Endodermal cell (in vitro differentiated cells): ENCODE measurements at places on chromosomes 4 and X.
A peak's percentile ranks its signal among the peaks of the same experiment; 100 is the strongest.

DNA sequence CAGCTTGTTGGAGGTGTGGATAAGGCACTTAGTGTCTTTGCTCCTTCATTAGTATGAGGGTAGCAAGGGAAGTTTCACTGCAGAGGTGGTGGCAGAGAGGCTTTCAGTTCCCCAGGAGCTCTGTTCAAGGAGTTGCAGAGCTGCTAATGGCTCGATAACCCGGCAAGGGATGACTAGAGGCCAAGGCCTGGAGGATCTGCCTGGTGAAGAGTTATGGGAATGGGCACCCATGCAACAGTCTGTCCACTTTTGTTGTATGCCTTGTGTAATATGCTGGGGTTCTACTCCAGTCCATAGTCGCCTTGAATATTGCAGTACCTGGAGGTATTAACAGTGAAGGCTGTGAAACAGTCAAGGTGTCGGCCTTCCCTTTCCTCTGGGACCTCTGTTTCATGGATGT, 67.8 kb upstream of the NBDY start:
- no peaks in the 10 kb centered on the region for H3K27me3 ChIP-seq
- no peak overlapping the region for H3K27ac ChIP-seq
- DNase-seq: no peak

- H3K27ac ChIP-seq: no peak overlapping the region
- H3K36me3 ChIP-seq: no peaks in the 10 kb centered on the region
- H3K27me3 ChIP-seq: no peaks in the 10 kb centered on the region
- no peaks in the 10 kb centered on the region for H3K4me1 ChIP-seq
- H3K4me3 ChIP-seq: no peak overlapping the region
- no peak for DNase-seq
Measured at GRCh38 chr4:81884986-81885385, 413.3 kb upstream of the RASGEF1B start.

- H3K4me3 ChIP-seq: no peak overlapping the region
- H3K36me3 ChIP-seq: no peaks in the 10 kb centered on the region
- H3K27ac ChIP-seq: no peak overlapping the region
- no peak for DNase-seq
Measured at GRCh38 chrX:64190136-64190740, 15.3 kb downstream of the AMER1 start.

DNA sequence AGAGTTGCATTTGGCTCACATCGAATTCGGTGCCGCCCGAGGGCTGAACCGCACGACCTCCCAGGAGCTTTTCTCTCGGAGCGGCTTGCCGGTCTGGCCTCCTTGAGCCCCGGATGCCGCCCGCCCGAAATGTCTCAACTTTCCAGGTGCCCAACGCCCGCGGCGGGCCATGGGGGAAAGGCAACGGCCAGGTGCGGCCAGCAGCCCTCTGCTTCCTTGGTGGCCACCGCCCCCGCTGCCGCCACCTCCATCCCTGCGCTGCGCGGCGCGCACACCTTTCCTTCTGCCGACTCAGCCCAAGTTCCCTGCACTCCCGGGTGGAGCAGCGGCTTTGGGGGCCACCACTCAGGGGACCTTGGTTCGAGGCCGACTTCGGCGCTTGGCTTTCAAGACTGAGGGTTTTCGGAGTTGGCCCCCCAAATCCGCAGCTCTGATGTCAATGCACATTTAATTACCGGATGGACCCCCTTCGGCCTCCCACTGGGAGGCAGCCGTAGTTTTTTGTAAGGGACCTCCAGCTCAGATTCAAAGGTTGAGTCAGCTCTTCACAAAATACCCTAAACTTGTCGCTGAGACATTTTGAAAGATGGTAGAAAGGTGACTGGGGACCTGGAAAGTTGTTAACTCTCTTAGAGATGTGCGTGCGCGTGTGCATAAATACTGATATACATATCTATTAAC, 1.1 kb downstream of the AFF2 start:
- H3K4me3 ChIP-seq: peak overlapping the region; percentile 78
- no peak overlapping the region for H3K27ac ChIP-seq
- H3K27me3 ChIP-seq: peaks cover 37% of the 10 kb centered on the region
- no peaks in the 10 kb centered on the region for H3K4me1 ChIP-seq
- peak; percentile 77 for DNase-seq
- H3K36me3 ChIP-seq: no peaks in the 10 kb centered on the region
